ENCODE measurements at places on chromosomes 2 and 18.

GRCh38 chr2:233968556-233968955 lies 51.4 kb downstream of the TRPM8 start:
- no peak for DNase-seq

DNA sequence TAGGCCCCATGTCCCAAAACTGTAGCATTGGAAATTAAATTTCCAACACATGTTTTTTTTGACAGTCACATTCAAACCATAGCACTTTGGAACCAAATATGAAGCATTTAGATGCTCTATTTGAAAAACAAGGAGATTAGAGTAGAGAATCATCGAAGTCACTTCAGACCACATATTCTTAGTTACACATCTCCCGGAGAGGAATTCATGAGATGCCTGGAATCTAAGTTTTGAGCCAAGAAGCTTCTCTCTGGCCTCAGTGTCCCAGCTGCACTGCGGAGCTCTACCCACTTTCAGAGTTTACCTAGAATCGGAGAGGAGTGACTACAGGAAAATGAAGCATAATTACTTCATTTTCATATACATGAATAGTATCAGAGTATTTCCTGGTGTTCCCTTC lies 385.9 kb downstream of the TNS1 start:
- no peak for DNase-seq

DNA sequence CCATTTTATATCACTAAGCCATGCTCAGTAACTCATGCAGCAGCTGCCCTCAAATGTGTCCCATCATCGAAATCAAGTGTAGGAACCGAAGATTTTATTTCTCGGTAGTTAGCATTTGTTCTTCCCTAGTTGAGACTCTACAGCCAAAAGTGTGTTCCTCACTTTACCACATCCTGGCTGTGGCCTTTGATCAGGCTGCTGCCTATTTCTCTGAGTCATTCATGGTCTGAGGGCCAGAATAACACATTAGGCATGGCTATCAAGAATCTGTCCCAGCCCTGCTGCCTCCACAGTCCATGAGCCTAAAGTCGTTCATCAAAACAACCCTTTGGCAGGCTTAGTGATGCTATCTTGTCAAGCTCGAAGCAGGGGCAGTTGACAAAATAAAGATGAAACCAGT lies 300.1 kb downstream of the TDRD15 start:
- no peak for DNase-seq

GRCh38 chr2:179562330-179562885 lies 297.8 kb upstream of the SESTD1 start:
- no peak for DNase-seq
